Astrocyte (in vitro differentiated cells and primary cell): ENCODE measurements at places on chromosomes 6 and 20.

DNA sequence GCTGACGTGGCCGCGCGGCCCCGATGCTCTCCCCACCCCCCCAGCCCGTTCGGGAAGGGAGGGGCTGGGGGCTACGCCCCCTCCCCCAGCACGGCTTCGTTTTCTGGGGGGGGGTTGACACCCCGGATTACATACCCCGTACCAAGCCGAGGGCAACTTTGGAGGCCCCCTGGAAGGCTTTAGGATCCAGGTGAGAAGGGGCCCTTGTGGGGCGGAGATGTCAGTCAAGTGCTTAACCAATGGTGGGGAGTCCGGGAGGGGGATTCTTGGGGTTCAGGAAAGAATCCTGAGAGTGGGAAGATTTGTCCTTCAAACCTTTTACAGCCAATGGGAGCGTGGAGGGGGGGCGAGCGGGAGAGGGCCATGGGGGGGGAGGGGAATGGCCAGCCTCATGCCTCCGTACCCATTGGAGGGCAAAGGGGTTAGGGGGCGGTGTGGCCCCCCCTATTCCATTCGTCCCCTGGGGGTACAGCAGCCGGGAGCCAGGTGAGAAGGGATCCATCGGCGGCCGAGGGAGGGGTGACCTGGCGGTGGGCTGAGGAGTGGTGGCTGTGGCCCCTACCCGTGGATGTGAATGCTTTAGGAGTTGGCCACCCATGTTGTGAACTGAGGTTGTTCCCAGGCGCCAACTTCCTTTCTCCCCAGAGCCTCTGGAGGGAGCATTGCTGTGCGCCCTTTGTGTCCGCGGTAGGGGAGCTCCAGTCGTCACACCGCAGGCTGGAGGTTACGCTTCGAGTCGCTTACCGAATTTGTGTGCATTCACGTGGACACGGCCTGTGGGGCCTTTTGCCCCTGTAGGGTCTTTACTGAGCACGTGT, 682 bp downstream of the BRD2 start:
- peak overlapping the region; percentile 72 for H3K4me3 ChIP-seq
- H3K27me3 ChIP-seq = no peaks in the 10 kb centered on the region
- peaks cover 6% of the 10 kb centered on the region for H3K36me3 ChIP-seq
- H3K27ac ChIP-seq = peak overlapping the region; percentile 100

DNA sequence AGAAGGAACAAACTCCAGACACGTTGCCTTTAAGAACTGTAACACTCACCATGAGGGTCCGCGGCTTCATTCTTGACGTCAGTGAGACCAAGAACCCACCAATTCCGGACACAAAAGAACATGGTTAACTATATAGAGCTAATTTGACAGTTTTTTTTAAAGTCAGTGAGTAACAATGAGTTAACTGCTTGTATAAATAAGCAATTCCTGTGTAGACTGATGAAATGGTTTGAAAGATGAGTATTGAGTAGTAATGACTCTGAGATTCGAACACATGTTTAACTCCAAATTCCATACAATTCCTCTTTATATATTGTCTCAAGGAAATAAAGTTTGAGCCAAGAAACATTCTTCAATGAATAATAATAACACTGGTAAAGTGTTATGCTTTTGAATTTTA, 478.0 kb downstream of the MMUT start:
- H3K4me1 ChIP-seq = no peaks in the 10 kb centered on the region
- DNase-seq = peak; percentile 42
- H3K27ac ChIP-seq = peak overlapping the region; percentile 38
- H3K27me3 ChIP-seq = no peaks in the 10 kb centered on the region

- no peaks in the 10 kb centered on the region for H3K36me3 ChIP-seq
- no peak overlapping the region for H3K27ac ChIP-seq
- no peak for DNase-seq
- no peaks in the 10 kb centered on the region for H3K4me1 ChIP-seq
Measured at GRCh38 chr6:82385961-82386360, 22.3 kb downstream of the TPBG start.

- H3K36me3 ChIP-seq = no peaks in the 10 kb centered on the region
- no peak overlapping the region for H3K4me3 ChIP-seq
- H3K27ac ChIP-seq = no peak overlapping the region
- no peak for DNase-seq
- peaks cover 3% of the 10 kb centered on the region for H3K4me1 ChIP-seq
Measured at GRCh38 chr6:89612121-89612520, 26.4 kb downstream of the LYRM2 start.

- H3K4me1 ChIP-seq = peaks cover 58% of the 10 kb centered on the region
- no peaks in the 10 kb centered on the region for H3K36me3 ChIP-seq
- peak; percentile 41 for DNase-seq
- H3K27me3 ChIP-seq = no peaks in the 10 kb centered on the region
Measured at GRCh38 chr6:116389357-116389756, 18.6 kb downstream of the DSE start.

DNA sequence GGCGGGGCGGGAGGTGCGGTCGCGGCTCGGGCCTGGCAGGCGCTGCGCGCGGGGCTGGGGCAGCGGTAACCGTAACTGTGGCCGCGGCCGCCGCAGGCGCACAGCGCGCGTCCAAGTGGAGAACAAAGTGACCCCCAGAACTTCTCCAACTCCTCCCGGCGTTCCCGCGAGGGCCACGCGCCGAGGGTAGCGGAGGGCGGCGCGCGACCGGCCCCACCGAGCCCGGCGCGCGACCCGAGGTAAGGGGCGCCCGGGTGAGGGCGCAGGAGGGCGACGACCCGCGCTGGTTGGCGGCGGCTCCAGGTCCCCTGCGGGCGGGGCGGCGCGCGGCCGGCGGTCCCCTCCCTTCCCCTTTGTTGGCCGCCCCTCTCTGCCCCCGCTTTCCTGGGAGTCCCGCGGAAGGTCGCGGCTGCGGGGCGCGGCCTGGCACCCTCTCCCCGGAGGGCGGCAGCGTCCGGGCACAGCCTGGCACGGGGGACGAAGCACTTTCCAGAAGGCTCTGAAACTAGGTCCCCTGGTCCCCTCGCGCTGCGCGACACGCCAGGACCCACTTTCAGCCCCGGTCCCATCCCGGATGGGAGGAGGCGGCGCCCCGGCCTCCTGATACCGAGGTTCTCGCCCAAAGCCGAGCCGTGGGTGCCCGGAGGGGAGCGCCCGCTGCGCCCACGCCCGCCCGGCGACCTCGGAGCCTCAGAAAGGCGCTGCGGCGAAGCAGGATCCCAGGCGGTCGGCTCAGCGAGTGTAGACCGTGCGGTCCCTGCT, at the start of gene TIAM2:
TSS of gene TIAM2 (plus strand) at position 62 of the 762 bp plus-strand sequence. CDS start 133,909 bp downstream, outside the sequence.
- H3K36me3 ChIP-seq = no peaks in the 10 kb centered on the region
- no peaks in the 10 kb centered on the region for H3K27me3 ChIP-seq
- H3K4me3 ChIP-seq = peak within 1 kb of the TSS; percentile 73
- peaks cover 8% of the 10 kb centered on the region for H3K4me1 ChIP-seq
- no peak within 1 kb of the TSS for H3K27ac ChIP-seq

- H3K27ac ChIP-seq = no peak overlapping the region
- no peak overlapping the region for H3K4me3 ChIP-seq
- no peaks in the 10 kb centered on the region for H3K27me3 ChIP-seq
- DNase-seq = no peak
Measured at GRCh38 chr20:34564833-34565232, 6.3 kb downstream of the MAP1LC3A start.

GRCh38 chr6:105258816-105259215, 79.0 kb upstream of the POPDC3 start:
- H3K27ac ChIP-seq = no peak overlapping the region
- no peaks in the 10 kb centered on the region for H3K36me3 ChIP-seq
- H3K4me3 ChIP-seq = no peak overlapping the region
- peak; percentile 55 for DNase-seq
- no peaks in the 10 kb centered on the region for H3K27me3 ChIP-seq
- H3K4me1 ChIP-seq = no peaks in the 10 kb centered on the region

GRCh38 chr20:39010496-39010895, 48.4 kb downstream of the DHX35 start:
- peaks cover 32% of the 10 kb centered on the region for H3K36me3 ChIP-seq
- no peak overlapping the region for H3K27ac ChIP-seq
- no peak for DNase-seq
- H3K4me1 ChIP-seq = no peaks in the 10 kb centered on the region
- no peak overlapping the region for H3K4me3 ChIP-seq
- no peaks in the 10 kb centered on the region for H3K27me3 ChIP-seq

- H3K4me3 ChIP-seq = no peak overlapping the region
- H3K27ac ChIP-seq = no peak overlapping the region
- DNase-seq = no peak
Measured at GRCh38 chr6:119677384-119677783, 327.8 kb upstream of the MAN1A1 start.

DNA sequence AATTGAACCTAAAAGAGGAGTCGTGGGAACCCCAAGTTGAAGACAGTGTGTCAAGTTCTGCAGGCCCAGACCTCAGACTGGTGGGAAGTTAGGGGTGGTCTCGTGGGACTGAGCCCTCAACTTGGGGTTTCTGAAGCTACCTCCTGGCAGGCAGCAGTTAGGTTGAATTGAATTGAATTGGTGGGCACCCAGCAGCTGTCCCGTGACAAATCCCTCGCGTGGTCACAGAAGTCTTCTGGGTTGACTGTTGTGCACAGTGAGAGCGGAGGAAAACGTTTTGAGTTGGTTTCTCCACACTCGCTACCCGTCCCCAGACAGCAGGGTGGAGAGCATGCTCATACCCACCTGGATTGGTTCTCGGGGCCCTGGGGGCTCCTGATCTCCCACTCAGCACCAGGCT, 12.9 kb downstream of the SLC4A11 start:
- H3K4me1 ChIP-seq = no peaks in the 10 kb centered on the region
- no peak overlapping the region for H3K4me3 ChIP-seq
- no peaks in the 10 kb centered on the region for H3K27me3 ChIP-seq
- H3K36me3 ChIP-seq = peaks cover 4% of the 10 kb centered on the region
- DNase-seq = no peak
- H3K27ac ChIP-seq = no peak overlapping the region

- no peaks in the 10 kb centered on the region for H3K27me3 ChIP-seq
- peaks cover 13% of the 10 kb centered on the region for H3K36me3 ChIP-seq
- no peak overlapping the region for H3K4me3 ChIP-seq
- H3K27ac ChIP-seq = no peak overlapping the region
- H3K4me1 ChIP-seq = peaks cover 9% of the 10 kb centered on the region
- no peak for DNase-seq
Measured at GRCh38 chr20:58421497-58421850, 32.4 kb downstream of the VAPB start.

DNA sequence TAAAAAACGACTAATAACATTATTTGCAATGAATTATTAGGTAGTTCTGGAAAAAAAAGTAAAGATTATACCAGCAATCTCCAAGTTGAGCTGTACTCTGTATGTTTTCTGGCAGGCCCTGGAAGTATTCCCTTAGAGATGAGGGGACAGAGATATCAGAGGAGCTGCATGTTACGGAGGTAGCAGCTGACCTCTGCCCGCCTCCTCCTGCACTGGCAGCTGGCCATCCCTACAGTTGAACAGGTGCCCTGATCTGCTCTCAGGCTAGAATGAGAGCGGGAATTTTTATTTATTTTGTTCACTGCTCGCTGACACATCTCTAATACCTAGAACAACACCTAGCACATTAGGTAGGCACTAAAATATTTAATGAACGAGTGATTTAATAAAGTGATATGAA, 23.1 kb downstream of the FBXL4 start:
- H3K36me3 ChIP-seq = peaks cover 3% of the 10 kb centered on the region
- peaks cover under 1% of the 10 kb centered on the region for H3K4me1 ChIP-seq
- H3K4me3 ChIP-seq = no peak overlapping the region
- H3K27me3 ChIP-seq = no peaks in the 10 kb centered on the region
- DNase-seq = no peak
- H3K27ac ChIP-seq = no peak overlapping the region

DNA sequence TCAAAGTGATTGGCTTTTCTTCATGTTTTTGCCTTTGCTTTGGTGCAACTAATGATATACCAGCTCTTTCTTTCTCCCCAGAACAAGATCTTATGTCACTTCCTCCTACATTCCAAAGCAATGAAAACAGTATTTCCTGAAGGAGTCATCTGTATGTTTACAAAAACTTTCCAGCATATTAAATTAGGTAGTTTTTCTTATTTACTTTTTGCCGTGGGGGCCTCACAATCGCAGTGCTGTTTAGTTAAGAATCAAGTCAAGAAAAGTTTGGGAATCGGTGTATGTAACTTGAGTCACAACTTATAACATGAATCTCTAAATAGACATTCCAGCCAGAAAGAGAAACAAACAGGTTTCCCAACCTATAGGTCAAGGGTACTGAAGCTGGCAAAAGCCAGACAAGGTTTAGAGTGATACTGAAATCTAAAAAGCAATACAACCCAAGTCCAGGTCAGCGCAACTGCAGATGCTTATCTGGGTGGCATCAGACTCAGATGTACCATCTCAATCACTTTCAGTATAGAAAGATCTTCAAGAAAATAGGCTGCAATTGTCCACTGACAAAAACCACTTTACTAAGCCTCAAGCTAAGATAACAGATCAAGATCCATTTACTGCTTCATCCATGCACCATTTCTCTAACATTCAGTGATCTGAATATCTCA, 63.6 kb downstream of the IPCEF1 start:
- peaks cover 20% of the 10 kb centered on the region for H3K4me1 ChIP-seq
- peak overlapping the region; percentile 8 for H3K4me3 ChIP-seq
- peak overlapping the region; percentile 74 for H3K27ac ChIP-seq

DNA sequence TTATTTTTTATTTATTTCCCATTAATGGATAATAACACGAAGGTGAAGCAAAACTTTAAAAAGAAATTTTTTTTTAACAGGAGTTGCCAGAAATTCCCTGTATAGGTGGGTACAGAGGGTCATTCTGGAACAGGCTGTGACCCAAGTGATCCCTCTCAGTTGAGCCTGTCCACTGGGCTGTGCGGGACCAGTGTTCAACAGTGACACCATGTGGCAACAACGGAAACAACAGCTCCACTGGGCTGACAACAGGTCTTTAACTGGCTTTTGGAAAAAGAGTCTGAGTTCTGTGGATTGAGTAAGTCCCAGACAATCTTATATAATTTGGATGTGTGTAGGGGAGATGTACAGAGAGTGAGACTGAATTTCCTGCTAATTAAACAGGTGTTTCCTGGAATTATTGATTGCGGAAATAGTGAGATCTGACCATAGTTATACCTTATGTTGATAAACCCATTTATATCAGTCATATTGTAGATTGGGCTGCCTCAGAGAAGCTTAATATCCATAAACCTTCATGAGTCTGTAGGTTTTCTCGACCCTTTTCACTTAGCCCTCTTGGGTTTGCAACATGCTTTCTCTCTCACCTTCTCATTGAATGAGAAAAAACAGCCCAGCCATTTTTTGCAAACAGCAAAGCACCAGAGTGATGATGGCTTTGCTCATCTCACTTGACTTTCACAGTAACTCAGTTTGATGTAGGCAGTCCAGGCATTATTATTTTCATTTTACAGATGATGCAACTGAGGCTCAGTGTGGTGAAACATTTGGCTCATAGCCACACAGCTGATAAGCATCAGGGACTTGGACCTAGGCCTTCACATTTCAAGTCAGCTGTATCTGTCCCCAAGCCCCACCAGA, 17.5 kb downstream of the KIAA1755 start:
- no peak for DNase-seq
- H3K4me3 ChIP-seq = no peak overlapping the region
- H3K36me3 ChIP-seq = peaks cover 20% of the 10 kb centered on the region
- no peaks in the 10 kb centered on the region for H3K4me1 ChIP-seq
- no peaks in the 10 kb centered on the region for H3K27me3 ChIP-seq
- no peak overlapping the region for H3K27ac ChIP-seq
